ENCODE measurements at places on chromosomes 5 and 9.

DNA sequence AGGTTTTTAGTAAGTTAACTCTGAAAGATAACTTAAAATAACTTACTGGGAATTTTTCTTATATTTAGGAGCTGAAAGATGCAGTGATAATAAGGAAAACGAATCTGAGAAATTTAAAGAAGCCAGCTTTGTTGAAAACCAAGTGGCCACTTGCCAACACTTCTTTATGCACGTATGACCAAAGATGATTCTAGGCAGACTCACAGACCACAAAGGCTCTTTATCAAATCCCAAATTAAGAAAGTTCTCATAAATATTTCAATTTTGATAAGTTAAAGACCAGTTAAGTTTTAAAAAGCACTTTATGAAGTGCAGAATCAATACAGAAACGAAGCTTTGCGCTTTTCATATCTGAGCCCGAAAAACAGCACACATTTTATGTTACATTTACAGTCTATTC, 1.5 kb downstream of the AFF4 start:
- H3K4me1 ChIP-seq: peaks cover 24% of the 10 kb centered on the region
- no peaks in the 10 kb centered on the region for H3K27me3 ChIP-seq
- H3K27ac ChIP-seq: peak overlapping the region; percentile 93
- H3K36me3 ChIP-seq: peaks cover 8% of the 10 kb centered on the region

DNA sequence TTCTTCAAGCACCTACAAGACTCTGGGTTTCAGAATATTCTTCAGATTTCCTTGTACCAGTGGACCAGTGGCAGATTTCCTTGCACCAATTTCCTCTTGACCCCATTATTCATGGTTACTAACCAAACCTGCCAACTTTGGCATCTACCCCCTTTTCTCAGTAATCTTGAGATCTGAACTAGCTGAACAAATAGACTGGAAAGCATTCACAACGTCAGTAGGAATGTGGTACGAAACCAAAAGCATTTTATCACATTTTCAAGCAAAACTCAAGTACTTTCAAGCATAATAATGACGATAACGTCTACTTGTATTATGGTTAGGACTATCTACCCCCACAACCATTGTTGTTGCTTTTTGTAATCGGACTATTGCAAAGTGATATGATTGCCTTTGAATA, 1217.3 kb downstream of the PTPRD start:
- H3K4me1 ChIP-seq: no peaks in the 10 kb centered on the region
- H3K4me3 ChIP-seq: no peak overlapping the region
- no peaks in the 10 kb centered on the region for H3K27me3 ChIP-seq

DNA sequence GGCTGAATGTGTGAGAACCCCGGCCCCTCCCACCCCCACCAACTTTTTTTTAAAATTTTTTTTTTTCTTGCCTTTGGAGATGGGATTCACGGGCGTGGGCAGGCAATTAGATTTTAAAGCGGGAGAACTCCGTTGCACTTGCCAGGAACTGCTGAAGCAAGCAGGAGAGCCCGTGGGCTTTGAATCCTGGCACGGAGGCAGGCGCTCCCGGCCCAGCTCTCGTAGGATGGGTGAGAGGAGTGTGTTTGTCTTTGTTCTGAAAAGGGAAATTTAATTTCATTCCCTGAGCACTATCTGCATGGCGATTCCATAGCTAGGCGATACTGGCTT, 54.3 kb upstream of the BOD1 start:
- H3K27me3 ChIP-seq: peaks cover 5% of the 10 kb centered on the region
- peak overlapping the region; percentile 82 for H3K27ac ChIP-seq
- no peak overlapping the region for H3K4me3 ChIP-seq
- no peaks in the 10 kb centered on the region for H3K36me3 ChIP-seq

- H3K4me3 ChIP-seq: no peak overlapping the region
- H3K27ac ChIP-seq: no peak overlapping the region
- no peaks in the 10 kb centered on the region for H3K4me1 ChIP-seq
- no peak for DNase-seq
- no peaks in the 10 kb centered on the region for H3K27me3 ChIP-seq
- no peaks in the 10 kb centered on the region for H3K36me3 ChIP-seq
These were observed 47.3 kb upstream of the SUB1 start for GRCh38 chr5:32538031-32538547.

DNA sequence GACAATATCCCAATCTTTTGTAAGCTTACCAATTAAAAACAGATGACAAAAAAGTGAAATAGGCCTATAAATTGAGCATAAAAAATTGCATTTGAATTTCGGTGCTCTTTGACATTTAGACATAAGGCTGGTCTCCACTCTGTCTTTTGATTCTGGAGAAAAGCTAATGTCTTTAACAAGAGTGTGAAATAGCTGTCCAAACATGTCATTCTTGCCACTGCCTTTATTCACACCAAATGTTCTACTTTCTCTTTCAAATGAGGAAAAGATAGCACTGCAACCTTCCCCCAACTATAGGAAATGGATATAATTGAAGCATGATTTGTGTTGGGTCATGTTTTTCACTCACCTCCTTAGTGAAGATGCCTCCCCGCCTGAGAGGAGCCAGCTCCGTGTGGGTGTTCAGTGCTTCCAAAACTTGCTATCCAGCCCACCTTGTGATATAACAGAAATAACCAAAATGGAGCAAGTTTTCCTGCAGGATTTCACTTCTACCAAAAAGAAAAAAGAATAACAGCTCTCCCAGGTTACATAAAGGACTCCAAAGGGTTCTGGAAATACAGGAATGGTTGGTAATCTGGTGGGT, 55.2 kb upstream of the STK32A start:
- no peaks in the 10 kb centered on the region for H3K4me1 ChIP-seq
- H3K36me3 ChIP-seq: no peaks in the 10 kb centered on the region
- no peak overlapping the region for H3K4me3 ChIP-seq
- no peak overlapping the region for H3K27ac ChIP-seq

GRCh38 chr5:178357121-178357521, 124.5 kb upstream of the PHYKPL start:
- H3K27ac ChIP-seq: peak overlapping the region; percentile 32
- no peak overlapping the region for H3K4me3 ChIP-seq
- peaks cover 18% of the 10 kb centered on the region for H3K4me1 ChIP-seq
- no peaks in the 10 kb centered on the region for H3K36me3 ChIP-seq

DNA sequence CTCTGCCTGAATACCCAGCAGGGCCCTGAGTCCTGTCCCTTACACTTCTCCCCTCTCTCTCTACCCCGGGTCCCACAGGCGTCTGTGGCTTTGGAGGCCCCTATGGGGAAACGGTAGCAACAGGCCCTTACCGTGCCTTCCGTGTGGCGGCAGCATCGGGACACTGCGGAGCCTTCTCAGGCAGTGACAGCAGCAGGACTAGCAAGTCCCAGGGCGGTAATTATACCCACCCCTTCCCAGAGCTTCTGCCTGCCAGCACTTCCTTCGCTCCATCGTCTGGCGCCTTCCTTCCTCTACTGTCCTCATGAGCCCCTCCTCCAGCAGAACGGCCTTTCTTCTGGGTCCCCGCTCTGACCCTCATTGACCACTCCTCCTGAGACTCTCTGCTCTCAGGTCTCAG, 17.9 kb upstream of the PHF2 start:
- no peak overlapping the region for H3K27ac ChIP-seq
- no peaks in the 10 kb centered on the region for H3K4me1 ChIP-seq
- H3K36me3 ChIP-seq: peaks cover 12% of the 10 kb centered on the region
- DNase-seq: no peak
- no peaks in the 10 kb centered on the region for H3K27me3 ChIP-seq

- H3K27me3 ChIP-seq: no peaks in the 10 kb centered on the region
- no peaks in the 10 kb centered on the region for H3K4me1 ChIP-seq
- H3K27ac ChIP-seq: no peak overlapping the region
- H3K36me3 ChIP-seq: no peaks in the 10 kb centered on the region
These were observed 65.5 kb upstream of the LIFR start for GRCh38 chr5:38621840-38622437.

DNA sequence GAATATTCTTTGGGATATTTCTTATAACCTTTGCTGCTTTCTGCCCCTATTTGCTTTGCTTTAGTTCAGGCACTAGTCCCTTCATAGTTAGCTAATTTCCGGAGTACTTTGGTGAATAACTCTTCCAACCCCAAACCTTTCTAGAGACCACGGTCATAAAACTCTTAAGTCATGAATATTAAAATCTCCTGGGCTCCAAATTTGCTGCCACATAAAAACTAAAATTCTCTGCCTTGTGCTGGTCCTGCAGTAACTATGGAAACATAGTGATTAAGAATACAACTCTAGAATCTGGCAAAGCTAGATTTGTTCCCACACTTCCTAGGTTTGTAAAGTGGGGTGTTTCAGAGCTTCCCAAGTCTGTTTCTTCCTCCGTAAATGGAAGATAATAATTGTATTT, 10.0 kb upstream of the ACTBL2 start:
- peaks cover 9% of the 10 kb centered on the region for H3K4me1 ChIP-seq
- H3K27me3 ChIP-seq: no peaks in the 10 kb centered on the region
- no peak for DNase-seq
- H3K4me3 ChIP-seq: no peak overlapping the region

GRCh38 chr9:2816476-2817141, 27.3 kb downstream of the PUM3 start:
- H3K4me3 ChIP-seq: no peak overlapping the region
- no peak for DNase-seq
- no peaks in the 10 kb centered on the region for H3K36me3 ChIP-seq
- no peaks in the 10 kb centered on the region for H3K27me3 ChIP-seq
- no peak overlapping the region for H3K27ac ChIP-seq
- H3K4me1 ChIP-seq: no peaks in the 10 kb centered on the region

- no peaks in the 10 kb centered on the region for H3K27me3 ChIP-seq
- DNase-seq: no peak
- no peaks in the 10 kb centered on the region for H3K36me3 ChIP-seq
- H3K4me3 ChIP-seq: no peak overlapping the region
- no peaks in the 10 kb centered on the region for H3K4me1 ChIP-seq
- no peak overlapping the region for H3K27ac ChIP-seq
These were observed 273.2 kb downstream of the SMARCA2 start for GRCh38 chr9:2288309-2288708.

GRCh38 chr5:140590861-140591260, 26.2 kb downstream of the SLC35A4 start:
- H3K27me3 ChIP-seq: no peaks in the 10 kb centered on the region
- no peaks in the 10 kb centered on the region for H3K36me3 ChIP-seq

- H3K4me1 ChIP-seq: no peaks in the 10 kb centered on the region
- no peaks in the 10 kb centered on the region for H3K36me3 ChIP-seq
- no peaks in the 10 kb centered on the region for H3K27me3 ChIP-seq
- H3K4me3 ChIP-seq: no peak overlapping the region
- no peak overlapping the region for H3K27ac ChIP-seq
These were observed 101.3 kb downstream of the RASEF start for GRCh38 chr9:82961504-82962125.

- no peaks in the 10 kb centered on the region for H3K36me3 ChIP-seq
- no peak for DNase-seq
- H3K27me3 ChIP-seq: no peaks in the 10 kb centered on the region
- H3K4me1 ChIP-seq: no peaks in the 10 kb centered on the region
These were observed 763.8 kb downstream of the DTWD2 start for GRCh38 chr5:118224546-118224945.

DNA sequence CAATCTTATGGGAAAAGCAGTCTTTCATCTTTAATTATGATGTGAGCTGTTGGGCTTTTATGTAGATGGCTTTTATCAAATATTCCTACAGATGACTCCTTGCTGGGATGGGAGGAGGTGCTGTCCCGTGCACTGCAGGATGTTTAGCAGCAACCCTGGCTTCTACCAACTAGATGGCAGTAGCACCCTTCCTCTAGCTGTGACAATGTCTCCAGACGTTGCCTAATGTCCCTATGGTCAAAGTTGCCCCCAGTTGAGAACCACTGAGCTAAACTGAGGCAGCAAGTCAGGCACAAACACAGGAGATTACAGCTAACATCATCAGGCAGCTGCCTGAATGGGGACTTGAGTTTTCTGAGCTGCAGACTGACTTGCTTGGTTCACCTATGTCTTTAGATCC, 401.9 kb upstream of the PDE4D start:
- no peak overlapping the region for H3K4me3 ChIP-seq
- no peaks in the 10 kb centered on the region for H3K27me3 ChIP-seq
- no peaks in the 10 kb centered on the region for H3K36me3 ChIP-seq

DNA sequence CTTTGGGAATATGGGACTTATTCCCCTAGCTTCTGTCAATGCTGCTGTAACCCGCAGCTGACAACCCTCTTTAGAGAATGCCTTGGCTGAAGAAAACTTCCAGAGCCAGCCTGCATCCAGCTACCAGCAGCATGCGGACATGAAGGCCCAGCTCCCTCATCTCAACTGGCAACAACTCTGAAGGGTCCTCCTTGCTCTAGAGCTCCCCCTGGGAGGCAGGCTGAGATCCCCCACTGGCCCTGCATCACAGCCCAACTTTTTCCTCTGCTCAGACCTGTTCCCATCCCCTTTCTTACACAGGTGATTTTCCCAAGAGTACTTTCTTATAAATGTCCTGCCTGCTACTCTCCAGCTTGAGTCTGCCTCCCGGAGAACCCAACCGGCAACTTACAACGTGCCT, 18.7 kb upstream of the WNT8A start:
- H3K27ac ChIP-seq: no peak overlapping the region
- H3K4me1 ChIP-seq: no peaks in the 10 kb centered on the region
- H3K27me3 ChIP-seq: no peaks in the 10 kb centered on the region
- no peaks in the 10 kb centered on the region for H3K36me3 ChIP-seq

GRCh38 chr9:27206041-27206440, 90.9 kb downstream of the EQTN start:
- no peaks in the 10 kb centered on the region for H3K27me3 ChIP-seq
- no peak for DNase-seq
- no peak overlapping the region for H3K4me3 ChIP-seq
- H3K4me1 ChIP-seq: no peaks in the 10 kb centered on the region
- no peaks in the 10 kb centered on the region for H3K36me3 ChIP-seq
